Transverse colon (tissue), 4 donors: ENCODE measurements at places on chromosomes 7 and 10. TPM values are rescaled to one million over a fixed set of nuclear protein-coding genes. Genes with fewer than 3 reads are reported as not detected.

ITGB8 gene
- 14.0 TPM for total RNA-seq

SPDYE6 gene
- not detected for total RNA-seq

ZNF32 gene
- total RNA-seq, result 9.7 TPM

NUTM2B gene
- total RNA-seq, result 1.6 TPM

CHPF2 gene
- total RNA-seq, result 48.6 TPM

DNA sequence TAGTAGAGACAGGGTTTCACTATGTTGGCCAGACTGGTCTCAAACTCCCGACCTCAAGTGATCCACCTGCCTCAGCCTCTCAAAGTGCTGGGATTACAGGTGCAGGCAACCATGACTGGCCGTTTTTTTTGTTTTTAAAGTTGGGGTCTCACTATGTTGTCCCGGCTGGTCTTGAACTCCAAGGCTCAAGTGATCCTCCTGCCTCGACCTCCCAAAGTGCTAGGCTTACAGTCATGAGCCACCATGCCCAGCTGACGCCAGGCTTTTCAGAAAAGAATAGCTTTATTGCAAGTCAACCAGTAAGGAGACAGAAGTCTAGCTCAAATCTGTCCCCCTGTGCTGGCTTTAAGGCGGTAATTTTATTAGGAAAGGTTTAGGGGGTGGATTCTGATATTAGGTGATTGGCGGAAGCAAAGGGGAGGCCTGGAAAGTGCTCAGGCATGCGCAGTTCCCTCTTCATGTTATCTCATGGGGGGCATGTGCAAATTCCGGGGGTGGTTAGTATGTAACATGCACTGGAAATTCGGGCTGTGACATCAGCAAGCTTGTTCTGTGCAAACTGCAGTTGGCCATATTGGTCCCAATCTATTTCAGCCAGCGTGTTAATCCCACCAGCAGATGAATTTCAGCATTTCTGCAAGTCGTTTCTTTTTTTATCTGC, 42.7 kb downstream of the LIMK1 start:
- no peak for DNase-seq

- no peak for DNase-seq
Measured at GRCh38 chr10:110751850-110752249, 107.7 kb downstream of the RBM20 start.

- DNase-seq, result no peak
Measured at GRCh38 chr10:6364283-6364682, 161.6 kb downstream of the PFKFB3 start.

- no peak for DNase-seq
Measured at GRCh38 chr7:46011059-46011458, 90.0 kb upstream of the IGFBP3 start.
